Keratinocyte (primary cell): ENCODE measurements at places on chromosomes 1 and 21. TPM values are rescaled to one million over a fixed set of nuclear protein-coding genes. Genes with fewer than 3 reads are reported as not detected.

The SDE2 gene
- polyA plus RNA-seq, result 11.3 to 15.9 TPM (median 13.4 TPM) in 3 replicates

The ZBTB48 gene
- polyA plus RNA-seq, result 9.7 to 21.1 TPM (median 10.9 TPM) in 3 replicates

The DCST2 gene
- 0.11 to 0.46 TPM (median 0.14 TPM) in 3 replicates for polyA plus RNA-seq

The COL16A1 gene
- 31.2 to 75.5 TPM (median 43.4 TPM) in 3 replicates for polyA plus RNA-seq

The PEA15 gene
- polyA plus RNA-seq, result 367 to 495 TPM (median 484 TPM) in 3 replicates

DNA sequence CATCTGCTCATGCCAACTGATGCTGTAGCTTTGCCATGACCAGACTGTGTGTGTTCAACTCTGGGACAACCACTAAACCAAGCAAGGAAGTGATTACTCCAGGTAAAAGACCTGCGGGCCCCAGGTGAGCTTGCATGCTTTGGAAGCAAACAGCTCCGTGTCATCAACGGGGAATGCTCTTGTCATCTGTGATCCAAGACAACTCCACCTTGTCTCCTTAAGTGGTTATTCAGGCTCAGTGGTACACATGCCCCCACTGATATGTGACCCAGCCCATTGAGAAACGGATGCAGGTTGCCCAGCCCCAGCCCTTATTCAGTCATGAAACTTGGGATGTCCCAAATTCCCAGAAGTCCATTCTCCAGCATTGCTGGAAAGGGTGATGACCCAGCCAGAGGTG lies 89.0 kb downstream of the TIAM1 start:
- DNase-seq, result no peak

GRCh38 chr1:170696591-170697290 lies 32.8 kb downstream of the PRRX1 start:
- DNase-seq, result no peak

DNA sequence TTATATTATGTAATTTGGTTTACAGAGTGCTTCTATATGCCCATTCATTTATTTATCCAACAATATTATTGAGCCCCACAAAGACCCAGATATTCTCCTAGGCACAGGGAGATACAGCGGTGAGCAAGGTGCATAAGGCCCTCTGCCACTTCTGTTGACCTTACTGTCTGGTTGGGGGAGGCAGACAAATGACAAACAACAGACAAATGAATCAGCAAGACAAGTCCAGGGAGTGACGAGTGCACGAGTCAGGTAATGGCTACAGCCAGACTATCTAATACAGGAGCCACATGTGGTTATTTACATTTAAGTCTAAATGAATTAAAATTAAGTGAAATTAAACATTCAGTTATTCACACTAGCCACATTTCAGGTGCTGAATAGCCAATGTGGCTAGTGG lies 22.0 kb upstream of the BCAR3 start:
- DNase-seq, result no peak

DNA sequence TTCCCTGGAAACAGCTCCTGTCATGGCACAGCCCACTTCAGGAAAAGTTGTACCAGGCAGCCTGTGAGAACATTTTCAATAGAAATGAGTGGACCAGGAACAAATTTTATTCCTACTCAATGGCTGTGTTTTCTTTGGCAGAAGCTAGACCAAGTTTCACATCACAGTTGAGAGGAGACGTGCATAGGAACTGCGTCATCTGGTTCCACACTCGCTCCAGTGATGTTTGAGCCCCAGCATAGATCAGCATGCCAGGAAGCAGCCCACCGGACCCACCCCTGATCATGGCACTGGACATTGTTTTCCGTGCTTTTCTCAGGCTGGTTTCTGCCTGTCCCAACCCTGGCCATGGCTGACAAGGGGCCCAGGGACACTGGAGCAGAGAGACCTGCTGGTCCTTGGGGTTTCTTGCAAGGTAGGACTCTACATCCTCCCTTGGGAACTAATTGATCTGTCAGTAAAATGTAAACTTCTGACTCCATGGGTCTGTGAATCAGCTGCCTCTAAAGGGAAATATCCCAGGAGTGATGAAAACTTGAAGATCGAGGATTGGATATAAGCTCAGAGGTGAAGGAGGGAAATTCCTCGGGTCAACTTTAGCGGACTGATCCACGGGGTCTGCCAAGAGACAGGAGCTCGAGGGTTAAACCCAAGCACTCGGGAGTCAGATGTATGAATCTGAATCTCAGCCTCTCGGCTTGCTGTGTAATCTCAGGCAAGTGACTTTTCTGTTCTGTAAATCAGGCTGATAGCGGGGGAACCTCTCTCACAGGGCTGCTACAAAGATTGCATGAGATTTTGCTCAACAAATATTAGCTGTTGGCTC lies 35.7 kb downstream of the NEK2 start:
- no peak for DNase-seq

- no peak for DNase-seq
Observed at GRCh38 chr1:15764890-15765289, 6.3 kb downstream of the FBLIM1 start.

DNA sequence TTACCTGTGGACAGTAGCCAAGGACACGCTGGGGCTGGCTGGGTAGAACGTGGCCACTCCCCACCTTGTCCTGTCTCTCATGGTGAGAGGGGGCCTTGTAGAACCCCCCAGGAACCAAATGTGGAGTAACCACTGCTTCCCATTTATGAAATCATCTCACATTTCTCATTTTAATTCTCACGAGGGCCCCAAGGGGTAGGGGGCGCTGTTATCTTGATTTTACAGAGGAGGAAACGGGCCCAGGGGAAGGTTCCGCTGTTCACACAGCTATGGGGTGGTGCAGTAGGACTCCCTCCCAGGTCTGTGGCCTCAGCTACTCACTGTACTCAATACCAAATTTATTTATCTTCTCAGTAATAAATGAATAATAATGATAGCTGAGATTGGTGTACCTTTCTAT lies 5.5 kb downstream of the SMPDL3B start:
- no peak for DNase-seq

DNA sequence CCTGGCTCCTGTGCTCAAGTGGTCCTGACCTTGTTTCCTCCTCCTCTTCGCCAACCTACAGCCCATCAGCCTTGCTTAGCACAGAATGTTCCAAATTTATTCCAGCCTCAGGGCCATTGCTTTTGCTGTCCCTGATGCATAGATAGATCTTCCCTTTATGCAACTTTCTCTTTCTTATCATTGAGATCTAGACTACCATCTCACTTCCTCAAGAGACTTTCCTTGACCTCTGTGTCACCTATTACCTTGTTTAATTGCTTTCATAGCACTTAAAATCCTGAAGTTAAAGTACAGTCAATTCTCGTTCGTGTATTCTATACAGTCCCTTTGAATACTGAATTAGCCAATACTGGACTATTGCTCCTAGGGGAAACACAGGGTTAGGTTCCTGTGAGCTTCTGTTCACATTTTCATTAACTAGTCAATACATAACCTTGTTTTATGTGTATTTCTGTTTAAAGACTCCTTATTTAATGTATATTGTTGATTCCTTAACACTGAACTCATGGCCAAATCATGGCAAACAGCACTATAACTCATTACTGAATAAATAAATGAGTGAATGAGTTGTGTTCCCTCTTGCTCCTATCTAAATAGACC lies 26.2 kb upstream of the MCOLN3 start:
- no peak for DNase-seq

DNA sequence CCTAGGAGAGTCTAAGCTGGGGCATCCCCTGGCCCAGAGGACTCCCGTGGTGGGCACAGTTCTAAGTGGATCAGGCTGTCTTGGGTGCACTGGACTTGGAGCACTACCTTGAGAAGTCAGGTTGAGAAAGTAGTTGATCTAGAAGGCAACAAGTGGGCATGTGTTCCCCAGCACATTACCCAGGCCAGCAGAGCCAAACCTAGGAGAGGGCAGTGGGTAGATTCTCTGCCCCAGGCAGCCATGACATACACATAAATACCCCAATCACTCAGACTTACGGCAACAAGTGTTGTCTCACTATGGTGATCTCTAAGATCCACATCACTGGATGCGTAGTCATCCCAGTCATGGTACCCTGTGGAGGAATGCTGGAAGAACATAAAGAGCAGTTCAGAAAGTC lies 1.6 kb upstream of the PMF1 start:
- DNase-seq, result no peak

GRCh38 chr1:212718499-212718898 lies 18.9 kb upstream of the BATF3 start:
- no peak for DNase-seq

DNA sequence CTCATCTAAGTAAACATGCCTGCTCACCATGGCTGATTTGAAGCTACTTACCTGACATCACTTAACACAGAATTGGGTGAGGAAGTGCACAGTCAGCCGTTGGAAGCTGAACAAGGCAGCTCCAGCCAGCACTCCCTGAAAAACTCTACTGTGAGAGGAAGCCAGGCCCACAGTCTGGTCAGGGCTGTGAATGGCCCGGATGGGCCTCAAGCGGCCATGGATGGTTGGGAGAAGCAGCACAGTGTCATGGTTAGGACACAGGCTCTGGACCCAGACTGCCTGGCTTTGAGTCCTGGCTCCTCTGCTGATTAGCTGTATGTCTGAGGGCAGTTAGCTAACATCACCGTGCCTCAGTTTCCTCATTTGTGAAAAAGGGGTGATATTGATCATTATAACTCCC lies 267.8 kb downstream of the GRIK3 start:
- no peak for DNase-seq

DNA sequence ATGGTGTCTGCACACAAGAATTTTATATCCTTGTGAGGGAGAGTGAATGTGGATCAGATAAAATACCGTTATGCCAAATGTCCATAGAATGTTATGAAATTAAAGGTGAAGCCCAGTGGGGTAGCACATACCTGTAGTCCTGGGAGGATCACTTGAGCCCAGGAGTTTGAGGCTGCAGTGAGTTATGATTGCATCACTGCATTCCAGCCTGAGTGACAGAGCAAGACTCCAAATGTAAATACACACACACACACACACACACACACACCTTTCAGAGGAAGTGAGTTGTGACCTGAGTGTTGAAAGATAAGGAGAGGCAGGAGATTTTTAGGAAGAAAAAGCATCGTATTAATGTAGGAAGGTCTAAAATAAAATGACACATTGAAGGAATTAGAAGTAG lies 28.1 kb upstream of the ZYG11A start:
- peak; percentile 15 for DNase-seq

GRCh38 chr1:179107706-179108629 lies 26.1 kb downstream of the TOR3A start:
- no peak for DNase-seq
